ENCODE measurements at places on chromosomes 12 and 14.

GRCh38 chr12:45938566-45938965 lies 51.8 kb downstream of the SCAF11 start:
- no peak for DNase-seq

DNA sequence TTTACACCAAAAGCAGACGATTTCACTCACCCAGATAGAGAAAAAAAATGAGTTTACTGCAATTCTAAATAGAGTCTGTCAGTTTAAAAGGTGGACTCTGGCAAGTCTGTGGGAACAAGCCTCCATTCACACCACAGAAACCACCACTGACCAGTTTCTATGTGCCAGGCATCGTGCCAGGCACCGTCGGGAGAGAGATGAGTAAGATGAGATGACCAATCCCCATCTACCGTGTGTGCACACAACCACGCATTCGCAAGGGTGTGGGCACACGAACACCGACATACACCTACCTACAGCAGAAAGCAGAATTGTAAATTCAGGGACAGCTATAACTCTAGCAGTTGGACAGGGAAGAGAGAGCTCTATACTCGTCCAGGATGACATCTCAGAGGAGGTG lies 58.3 kb downstream of the PRIMA1 start:
- DNase-seq, result no peak

DNA sequence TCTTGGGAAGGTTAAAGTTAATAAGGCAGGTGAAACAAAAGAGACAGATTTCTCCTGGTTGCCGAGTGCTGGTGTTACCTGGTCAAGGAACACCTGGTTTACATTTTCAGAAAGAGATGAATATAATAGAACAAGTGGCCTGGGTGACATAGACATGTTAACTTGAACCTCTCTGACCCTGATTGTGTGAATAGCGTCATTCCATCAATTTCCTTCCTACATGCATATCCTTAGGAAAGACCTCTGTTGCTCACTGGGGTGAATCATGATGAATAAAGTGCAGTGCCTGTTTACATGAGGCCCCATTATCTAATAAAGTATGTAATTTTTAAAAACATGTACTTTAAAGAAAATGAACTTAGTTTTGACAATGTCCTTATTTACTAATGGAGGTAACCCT lies 1822.9 kb upstream of the FLRT2 start:
- DNase-seq, result no peak

DNA sequence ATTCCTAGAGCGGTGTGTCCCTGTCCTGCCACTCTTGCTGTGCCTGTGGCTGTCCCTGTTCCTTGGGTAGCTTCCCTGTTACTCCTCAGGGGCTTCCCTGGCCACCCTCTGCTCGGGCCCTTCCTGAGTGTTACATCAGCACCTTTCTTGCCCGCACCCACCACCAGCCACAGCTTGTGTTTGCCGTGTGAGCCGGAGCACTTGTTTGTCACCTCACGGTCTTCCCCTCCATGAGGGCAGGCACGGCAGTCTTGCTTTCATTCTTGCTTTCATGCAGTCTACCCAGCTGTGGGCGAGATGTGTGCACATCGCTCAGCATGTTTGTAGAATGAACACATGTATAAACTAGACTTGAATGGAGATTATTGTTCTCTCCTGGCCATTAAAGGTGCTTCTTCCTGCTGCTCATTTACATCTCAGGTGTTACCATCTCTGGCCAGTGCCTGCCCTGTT lies 42.0 kb downstream of the TRAF3 start:
- no peak for DNase-seq

GRCh38 chr12:45427042-45427441 lies 211.1 kb downstream of the ANO6 start:
- no peak for DNase-seq

- no peak for DNase-seq
Observed at GRCh38 chr14:91114079-91115065, 499 bp downstream of the DGLUCY start.

- DNase-seq, result no peak
Observed at GRCh38 chr14:82046512-82047226, 513.0 kb upstream of the SEL1L start.

DNA sequence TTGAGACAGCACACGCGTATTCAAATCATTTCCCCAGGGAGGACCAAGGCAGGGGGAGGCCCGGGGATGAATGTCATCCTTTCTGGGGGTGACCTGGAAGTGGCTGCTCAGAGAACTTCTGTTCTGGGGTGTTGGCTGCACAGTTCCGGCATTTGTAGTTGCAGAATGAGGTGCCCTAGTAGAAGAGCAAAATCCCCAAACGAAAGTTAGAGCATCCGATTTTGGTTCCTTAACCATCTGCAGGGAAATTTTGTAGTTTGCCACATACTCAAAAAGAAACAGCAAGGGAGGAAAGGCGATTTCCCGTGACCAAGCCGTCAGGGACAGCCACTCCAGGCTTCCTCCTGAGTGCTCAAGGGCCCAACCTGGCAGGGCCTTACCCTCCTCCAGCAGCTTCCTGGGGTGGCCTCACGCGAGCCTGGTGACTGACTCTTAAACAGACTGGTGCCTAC lies 13.0 kb upstream of the TRAF3 start:
- no peak for DNase-seq

- DNase-seq, result no peak
Observed at GRCh38 chr12:6274231-6275221, 36.0 kb upstream of the PLEKHG6 start.

Measured in NCI-H1930 (cell line).